ENCODE measurements at places on chromosomes 16 and 17.

DNA sequence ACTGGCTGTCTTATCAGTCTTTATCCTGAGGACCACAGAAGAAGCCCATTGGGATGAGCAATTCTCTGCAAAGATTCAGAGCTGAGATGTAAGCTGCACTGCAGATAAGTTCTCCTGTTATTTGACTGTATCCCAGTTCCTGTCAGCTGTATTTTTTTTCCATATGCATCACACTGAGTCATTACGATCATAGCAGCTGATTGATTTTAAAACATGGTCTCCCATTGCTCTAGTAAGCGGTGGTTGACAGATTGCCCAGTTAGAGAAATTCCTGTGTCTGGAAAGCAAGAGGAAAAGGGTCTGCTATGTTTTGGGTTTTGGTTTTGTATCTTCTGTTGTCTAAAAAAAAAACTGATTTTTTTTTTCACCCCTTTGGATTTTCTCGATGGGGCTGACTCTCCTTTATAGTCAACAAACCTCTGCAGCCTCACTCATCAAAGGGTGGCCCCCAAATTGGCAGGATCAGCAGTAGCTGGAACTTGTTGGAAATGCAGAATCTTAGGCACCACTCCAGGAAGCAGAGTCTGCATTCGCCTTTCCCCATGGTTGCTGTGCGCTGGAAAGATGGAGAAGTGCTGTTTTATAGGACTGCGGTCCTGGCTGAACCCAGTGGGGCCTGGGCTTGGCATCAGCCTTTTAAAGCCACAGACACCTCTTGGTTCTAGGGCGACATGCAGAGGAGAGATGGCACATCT lies 220.1 kb upstream of the MPHOSPH6 start:
- DNase-seq, result no peak

DNA sequence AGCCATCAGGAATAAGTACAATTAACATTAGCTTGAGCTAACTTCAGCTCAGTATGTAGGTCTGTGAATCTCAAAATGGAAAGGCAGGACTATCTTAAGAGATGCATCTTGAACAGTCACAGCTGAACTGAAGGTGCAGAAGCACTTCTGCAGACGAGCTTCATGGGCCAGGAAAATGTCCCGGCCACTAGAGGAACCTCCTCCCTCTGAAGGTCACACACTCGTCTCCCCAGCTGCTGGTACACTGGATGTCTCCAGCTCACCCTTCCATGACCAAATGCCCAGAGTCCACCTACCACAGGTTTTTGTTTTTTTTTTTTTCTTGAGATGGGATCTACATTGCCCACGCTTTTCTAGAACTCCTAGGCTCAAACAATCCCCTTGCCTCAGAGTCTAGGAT lies 33.2 kb downstream of the WDR59 start:
- no peak for DNase-seq

- DNase-seq, result no peak
Observed at GRCh38 chr17:58611331-58611730, 80.5 kb downstream of the TEX14 start.

GRCh38 chr16:9095656-9096397 lies 4.4 kb downstream of the HAPSTR1 start:
- DNase-seq, result no peak

DNA sequence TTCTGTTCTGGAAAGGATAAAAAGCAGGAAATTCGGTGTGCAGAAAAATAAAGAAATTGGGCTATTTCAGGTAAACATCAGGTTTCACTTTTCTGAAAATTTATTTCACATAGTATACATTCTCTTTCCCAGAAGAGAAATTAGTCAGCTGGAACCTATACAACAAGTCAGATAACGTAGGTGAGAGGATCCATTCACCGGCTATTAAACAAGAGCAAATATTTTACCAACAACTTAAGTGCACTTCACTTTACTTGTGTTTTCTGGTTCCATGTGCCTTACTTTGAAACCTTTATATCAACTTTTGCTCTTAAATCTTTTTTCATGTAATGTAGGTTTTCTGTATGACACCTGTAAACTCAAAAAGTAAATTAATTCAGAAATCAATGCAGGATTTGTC lies 839.7 kb downstream of the CDH11 start:
- no peak for DNase-seq

DNA sequence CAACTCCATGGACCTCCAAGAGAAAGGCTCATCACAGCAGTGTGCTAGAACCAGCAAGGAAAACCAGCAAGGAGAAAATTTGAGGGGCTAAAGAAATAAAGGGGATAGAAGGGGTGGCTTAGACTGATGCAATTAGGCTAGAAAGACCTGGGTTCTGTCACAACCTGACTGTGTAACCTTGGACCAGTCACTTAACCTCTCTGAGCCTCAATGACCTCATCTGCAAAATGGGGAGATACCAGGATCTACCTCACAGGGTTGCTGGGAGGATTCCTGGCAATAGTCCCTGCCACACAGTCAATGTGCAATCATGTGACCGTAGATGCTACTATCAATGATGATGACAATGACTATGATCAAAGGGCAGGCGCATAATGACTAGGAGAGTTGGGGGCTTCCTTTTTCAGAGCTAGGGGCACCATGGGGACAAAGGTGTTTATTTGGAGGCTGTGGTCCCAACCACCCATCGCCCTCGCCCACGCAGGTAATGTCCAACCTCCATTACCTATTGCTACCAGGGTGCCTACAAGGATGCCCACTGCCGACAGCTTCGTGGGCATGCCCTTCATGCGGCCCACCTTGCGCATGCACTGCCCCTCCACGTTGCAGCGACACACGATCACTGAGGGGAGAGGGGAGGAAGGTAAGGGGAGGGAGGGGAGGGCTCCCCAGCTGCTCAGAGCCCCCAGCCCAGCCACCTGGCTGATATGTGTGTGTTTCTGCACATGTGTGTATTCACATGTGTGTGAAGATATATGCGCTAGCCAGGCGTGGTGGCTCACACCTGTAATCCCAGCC lies 9.7 kb downstream of the CDH16 start:
- DNase-seq, result no peak

DNA sequence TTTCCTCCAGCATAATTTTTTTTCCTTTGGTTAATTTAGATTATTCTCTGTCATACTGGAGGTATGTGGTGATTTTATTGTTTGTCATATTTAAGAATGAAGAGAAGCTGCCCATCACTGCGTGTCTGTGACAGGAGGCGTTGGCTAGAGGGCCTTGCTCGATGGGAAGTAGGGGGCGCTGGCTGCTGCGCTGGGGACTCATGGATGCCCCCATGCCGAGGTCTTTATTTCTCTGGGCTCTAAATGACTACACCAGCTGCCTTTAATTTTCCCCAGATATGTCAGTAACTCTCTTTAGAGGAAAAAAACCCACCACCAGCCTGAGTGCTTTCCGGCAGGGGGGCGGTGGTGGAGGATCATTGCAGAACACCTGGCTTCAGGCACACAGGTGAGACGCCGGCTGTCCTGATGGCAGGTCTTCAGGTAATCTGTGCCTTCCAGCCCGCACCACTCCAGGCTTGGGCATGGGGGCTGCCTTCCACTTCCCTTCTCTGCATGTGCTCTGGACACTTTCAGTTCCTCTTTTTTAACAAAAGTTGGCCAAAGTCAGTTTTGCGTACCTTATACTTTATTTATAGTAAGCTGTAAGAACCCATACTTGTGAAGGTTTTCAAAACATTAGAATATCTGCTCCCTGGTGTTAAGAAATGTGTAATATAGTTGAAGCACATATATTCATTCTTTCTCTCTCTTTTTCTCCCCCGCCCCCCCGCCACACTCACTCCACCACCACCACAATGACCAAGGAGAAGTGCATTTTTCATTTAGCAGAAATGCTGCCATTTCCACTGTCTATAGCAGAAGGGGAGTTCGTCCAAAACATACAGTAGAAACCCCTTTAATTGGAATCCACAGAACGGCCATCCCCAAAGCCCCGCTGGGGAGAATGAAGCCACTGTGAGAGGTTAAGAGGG lies 192.7 kb downstream of the RPTOR start:
- no peak for DNase-seq

GRCh38 chr17:42675348-42675964 lies 1.3 kb downstream of the PLEKHH3 start:
- peak; percentile 68 for DNase-seq

DNA sequence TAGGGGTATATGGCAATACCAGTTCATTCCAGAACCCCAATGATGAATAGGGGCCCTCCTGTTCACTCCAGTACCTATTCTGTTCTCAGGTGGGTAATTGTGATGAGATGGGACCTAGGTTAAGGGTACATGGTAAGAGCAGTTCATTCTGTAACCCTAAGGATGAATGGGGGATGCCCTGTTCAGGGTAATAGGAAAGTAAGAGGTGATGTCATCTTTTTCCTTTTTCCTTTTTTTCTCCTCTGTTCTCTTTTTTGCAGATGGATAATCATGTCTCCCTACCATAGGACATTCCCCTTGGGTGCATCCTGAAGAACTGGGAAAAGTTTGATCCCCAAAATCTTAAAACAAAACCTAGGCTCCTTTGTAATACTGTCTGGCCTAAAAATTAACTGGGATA lies 25.0 kb upstream of the SLC6A2 start:
- DNase-seq, result no peak

DNA sequence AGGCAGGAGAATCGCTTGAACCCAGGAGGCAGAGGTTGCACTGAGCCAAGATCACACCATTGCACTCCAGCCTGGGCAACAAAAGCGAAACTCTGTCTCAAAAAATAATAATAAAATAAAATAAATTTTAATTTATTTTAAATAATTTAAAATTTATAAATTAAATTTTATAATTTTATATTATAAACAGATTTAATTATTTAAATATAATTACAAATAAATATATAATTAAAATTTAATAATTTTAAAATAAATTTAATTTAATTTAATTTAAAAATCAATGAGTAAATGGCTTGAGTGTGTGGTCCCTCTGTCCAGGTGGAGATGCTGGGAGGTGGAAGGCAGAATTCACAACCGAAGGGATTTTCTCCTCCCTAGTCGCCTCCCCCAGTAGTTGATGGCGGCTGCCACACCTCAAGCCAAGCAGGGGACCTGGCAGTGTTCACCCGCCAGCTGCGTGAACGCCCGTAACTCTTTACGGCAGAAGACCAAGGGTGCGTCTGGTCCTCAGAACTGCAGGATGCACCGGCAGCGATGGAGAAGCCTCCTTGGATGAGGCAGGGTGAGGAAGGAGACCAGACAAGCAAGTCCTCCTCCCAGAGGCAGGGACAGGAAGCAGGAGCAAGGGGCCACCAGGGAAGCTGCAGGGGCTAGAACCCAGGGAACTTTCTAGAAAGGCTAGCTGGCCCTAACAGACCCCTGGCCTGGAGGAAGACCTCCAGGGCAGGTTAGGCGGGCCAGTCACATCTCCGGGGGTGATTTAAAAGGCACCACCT lies 22.9 kb upstream of the KRT17 start:
- DNase-seq, result no peak

DNA sequence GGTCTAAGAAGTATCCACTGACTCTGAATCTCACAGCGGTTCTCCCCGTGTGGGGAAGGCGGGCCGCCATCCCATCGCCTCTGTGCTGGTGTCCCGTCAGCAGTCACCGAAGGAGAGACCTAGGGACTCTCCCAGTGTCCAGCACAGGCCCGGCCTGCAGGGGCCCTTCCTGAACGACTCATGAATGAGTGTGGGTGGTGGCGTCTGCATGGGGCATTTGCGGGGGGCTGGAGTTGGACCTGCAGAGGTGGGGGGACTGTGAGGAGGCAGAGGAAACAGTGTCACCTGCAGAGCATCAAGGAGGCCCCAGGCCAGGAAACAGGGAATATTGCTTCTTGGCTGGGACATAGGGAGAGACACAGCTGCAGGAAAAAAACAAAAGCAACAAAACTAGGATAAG lies 10.3 kb downstream of the KCNG4 start:
- no peak for DNase-seq

DNA sequence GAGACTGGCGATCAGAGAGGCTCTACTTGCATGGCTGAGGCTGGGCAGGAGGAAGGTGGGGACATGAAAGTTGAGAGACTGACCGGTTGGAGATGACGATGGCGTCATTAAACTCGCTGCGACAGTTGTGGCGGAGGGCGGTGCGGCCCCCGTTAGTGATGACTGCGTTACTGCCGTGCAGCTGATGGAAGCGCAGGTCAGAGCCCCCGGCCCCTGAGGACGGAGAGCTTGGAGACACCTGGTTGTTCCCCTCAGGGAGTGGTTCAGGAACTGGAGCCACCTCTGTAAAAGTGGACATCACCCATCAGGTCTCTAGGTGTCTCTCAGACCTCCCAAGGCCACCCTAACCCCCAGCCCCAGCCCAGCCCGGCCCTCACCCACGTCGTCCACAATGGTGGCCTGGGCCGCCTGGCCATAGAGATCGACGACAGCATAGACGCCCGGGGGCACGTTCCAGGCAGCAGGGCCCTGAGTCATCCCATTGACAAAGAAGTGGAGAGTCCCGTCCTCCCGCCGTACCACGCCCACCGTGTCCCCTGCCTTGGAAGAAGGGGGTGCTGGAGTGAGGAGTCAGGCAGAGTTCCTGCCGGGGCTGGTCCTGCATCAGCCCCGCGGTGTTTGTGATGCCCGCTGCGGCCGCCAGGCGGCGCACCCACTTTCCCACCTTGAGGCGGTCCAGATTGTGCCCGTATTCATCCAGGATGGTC lies 5.3 kb downstream of the NEURL4 start:
- DNase-seq, result peak; percentile 64

- no peak for DNase-seq
Observed at GRCh38 chr17:61414141-61414935, 14.7 kb downstream of the TBX2 start.

- peak; percentile 33 for DNase-seq
Observed at GRCh38 chr16:89687092-89687940, 827 bp downstream of the CDK10 start.

- no peak for DNase-seq
Observed at GRCh38 chr17:75109046-75109406, 743 bp upstream of the ARMC7 start.

DNA sequence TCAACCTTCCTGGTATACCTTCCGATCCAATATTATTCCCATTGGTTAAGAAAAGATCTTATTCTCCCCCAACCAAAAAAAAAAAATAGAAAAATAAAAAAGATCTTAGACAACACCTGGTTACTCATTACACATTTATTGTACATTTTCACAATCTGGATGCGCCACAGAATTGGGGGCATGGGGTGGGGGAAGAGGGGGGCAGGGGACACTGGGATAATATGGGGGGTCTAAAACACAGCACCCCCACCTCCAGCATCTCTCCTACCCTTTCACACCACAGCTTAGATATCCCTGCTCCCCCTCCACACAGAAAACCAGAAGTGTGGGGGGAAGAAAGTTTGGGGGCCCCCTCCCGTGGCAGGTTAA lies 3.7 kb downstream of the VAMP2 start:
- DNase-seq, result no peak

DNA sequence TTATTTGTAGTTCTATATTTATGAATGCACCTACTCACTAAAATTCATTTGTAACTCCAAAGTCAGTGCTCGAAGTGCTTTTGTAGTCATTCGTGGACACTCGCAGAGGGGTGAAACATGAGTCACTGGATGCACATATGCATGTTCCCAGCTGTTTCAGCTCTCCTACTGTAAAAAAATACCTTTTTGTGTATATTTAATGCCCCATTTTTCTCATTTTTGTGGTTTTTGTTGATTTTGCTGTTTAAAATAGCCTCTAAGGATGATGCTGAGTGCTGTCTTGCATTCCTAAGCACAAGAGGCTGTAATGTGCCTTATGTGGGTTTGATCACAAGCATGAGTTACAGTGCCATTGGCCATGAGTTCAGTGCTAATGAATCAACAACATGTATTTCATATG lies 30.6 kb downstream of the CENPV start:
- DNase-seq, result no peak

GRCh38 chr16:71771571-71771970 lies 37.1 kb downstream of the AP1G1 start:
- no peak for DNase-seq

All from NCI-H82 (cell line).